ENCODE measurements at places on chromosomes 5 and 9.
A peak's percentile ranks its signal among the peaks of the same experiment; 100 is the strongest.

DNA sequence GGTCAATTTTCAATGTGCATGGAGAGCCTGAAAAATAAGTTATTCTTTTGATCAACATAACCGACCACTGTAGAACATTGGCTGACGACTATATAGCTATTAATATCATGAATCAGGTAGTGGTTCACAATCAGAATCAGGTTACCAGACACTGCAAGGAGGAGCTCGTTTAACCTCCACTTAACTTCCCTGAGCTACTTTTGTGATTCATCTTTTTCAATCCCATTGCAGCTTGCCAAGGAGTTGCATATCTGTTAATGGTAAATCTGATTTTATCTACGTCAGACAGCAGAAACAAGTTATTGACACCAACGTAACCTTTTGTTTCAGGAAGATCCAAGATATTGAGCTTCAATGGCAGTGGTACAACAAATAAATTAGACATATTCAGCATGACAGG is 2263.8 kb upstream of the ACO1 start:
- no peak for DNase-seq

DNA sequence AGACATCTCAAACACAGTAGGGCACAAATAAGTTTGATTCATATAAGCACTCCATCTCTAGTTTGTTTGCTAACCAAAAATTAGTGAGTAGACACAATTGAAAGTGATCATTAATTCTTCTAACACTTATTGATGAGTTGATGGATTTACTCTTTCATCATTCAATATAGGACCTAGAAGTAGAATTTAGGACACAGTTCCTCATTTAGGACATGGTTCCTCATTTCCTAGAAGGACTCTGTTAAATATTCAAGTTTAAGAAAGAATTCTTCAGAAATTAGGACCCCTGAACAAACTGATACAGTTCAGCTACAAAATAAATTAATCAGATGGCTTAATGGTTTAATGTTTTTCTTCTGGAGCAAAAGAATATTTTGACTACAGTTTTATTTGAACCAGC is 143.5 kb upstream of the PRR16 start:
- no peak for DNase-seq

- DNase-seq: no peak
Measured at GRCh38 chr5:73115399-73116051, 4.8 kb upstream of the TMEM171 start.

- no peak for DNase-seq
Measured at GRCh38 chr5:54894957-54895815, 90.2 kb downstream of the ESM1 start.

- peak; percentile 25 for DNase-seq
Measured at GRCh38 chr9:109907400-109907799, 127.4 kb downstream of the PALM2AKAP2 start.

DNA sequence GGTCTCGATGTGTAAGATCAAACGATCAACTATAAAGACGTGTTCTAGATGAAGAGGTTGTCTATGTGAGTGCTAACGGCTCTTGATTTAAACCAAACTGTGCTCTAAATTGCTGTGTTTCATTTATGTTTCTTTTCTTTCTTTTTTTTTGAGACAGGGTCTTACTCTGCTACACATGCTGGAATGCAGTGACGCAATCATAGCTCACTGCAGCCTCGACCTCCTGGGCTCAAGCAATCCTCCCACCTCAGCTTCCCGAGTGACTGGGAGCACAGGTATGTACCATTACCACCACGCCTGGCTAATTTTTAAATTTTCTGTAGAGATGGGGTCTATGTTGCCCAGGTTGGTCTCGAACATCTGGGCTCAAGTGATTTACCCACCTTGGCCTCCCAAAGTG is 24.0 kb upstream of the RNF130 start:
- no peak for DNase-seq

DNA sequence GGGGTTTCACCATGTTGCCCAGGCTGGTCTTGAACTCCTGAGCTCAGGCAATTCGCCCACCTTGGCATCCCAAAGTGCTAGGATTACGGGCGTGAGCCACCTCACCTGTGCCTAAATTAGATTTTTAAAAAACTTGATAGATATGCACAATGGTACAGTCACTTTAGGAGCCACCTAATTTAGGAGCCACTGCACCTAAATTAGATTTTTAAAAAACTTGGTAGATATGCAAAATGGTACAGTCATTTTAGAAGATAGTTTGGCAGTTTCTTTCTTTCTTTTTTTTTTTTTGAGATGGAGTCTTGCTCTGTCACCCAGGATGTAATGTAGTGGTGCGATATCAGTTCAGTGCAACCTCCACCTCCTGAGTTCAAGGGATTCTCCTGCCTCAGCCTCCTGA is 37.8 kb upstream of the PLPP1 start:
- no peak for DNase-seq

DNA sequence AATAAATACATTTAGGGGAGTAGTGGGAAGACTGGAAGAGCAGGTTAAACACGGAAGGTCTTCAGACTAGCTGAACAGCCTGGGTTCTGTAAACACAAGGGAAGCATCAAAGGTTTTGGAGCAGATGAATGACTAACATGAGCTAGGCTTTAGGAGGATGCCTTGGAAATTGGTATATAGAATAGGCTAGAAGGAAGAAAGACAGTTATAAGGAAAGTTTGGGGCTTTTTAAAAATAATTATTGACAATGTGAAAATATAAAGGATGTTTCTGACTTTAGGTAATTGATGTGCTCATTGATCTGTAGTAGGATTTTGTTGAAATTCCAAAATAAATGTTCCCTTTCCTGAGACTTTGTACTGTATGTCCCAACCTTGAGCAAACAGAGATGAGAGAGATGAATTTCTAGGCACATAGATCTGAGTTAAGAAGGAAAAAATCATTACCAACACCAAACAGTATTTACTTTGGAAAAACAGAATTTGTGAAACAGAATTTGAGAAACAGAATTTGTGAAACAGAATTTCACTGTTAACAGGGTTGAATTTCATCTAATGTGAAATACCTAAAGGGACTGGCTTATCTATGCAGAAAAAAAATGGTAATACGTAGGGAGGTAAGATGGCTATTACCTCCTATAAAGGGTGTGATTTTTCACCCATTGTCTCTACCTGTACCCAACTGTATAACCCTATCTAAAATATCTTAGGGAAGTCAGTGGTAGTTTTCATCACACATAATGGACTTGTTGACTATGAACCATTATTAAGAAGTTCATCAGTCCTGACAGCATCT is 28.8 kb downstream of the SKP2 start:
- DNase-seq: no peak

GRCh38 chr9:128555180-128555721 is 2.9 kb downstream of the SPTAN1 start:
- no peak for DNase-seq

- no peak for DNase-seq
Measured at GRCh38 chr5:60929024-60929423, 15.8 kb downstream of the ERCC8 start.

DNA sequence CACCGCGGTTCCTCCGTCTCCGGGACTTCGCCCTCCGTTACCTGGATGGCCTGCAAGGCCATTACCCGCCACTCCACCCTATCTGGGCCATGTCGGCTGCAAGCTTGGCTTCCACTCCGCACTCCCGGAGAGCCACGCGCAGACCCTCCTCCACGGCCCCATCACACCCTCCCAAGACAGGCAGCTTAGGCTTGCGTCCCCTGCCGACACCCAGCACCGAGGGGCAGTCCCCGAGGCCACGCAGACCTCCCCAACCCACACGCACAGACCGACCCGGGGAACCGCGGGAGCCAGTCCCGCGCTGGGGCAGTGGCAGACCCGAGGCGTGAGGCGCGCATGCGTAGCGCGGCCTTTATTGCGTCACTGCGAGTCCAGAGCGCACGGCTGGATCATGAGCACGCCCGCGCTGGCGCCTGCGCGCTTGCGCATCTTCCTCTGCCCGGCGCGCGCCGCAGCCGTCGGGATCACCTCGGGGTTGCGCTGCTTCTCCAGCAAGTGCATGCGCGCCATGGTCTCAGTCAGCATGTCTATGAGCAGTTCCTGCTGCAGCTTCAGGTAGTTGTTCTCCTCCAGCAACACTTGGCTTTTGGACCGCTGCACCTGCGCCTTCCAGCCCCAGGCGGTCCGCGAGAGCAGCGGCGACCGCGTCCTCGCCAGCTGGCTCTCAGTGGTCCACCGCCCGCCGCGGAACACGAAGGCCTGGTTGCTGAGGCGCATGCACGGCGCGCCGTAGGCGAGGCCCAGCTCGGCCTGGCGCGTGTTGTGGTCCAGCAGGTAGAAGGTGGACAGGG is 2.4 kb downstream of the CBY3 start:
- peak; percentile 94 for DNase-seq

GRCh38 chr5:133947431-133947841 is 21.0 kb downstream of the C5orf15 start:
- no peak for DNase-seq

DNA sequence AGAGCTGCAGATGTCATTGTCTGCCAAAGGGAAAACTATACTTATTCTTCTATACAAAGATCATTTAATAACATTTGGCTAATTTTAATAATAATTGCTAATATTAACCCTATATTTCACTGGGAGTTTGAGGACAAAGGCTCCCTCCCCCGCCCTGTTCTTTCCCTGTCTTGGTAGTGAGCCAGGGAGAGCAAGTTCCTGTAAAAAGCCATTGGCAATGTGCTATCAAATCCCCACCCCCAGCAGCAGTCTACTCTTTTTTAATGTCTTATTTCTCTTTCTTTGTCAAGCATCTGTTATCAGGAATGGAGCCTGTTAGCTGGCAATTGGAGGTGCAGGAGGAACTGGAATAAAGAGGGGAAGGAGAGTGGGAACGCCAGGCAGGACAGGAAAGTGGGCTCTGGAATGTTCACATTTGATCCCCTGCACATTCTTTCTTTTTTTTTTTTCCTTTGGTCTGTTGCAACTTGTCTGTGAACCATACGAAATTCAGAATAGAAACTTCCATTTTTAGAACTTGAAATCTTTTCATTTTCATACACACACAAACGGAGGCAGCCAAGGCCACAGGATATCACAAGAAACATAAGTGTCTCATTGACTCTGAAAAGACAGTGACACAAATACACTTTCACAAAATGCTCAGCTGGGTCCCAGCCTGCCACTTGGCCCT is 664.8 kb upstream of the ZNF608 start:
- peak; percentile 75 for DNase-seq

DNA sequence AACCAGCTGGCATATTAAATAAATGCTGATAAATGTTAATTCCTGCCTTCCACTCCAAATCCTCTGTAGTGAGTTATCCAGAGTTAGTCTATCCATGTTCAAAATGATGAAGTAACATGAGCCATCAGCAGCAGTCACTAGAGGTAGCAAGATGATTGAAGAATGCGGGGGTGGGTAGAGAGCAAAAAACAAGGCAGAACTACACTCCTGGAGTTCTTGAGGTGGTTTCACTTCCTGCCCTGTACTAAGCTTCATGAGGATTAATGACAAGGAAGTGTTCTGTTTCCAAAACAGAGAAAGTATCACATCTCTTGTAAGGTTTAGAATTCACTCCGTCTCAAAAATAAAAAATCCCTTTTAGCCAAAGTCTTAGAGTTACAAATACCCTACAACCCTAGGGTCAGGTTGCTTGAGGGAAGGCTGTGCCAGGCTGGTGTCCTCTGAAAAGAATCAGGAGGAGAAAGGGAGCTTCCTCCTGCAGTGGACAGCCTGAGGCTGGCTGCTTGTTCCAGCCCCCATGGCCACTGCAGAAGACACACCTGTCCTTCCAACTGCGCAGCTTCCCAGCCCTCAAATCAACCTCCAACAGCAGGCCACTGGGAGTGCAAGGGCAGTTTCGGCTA is 180.2 kb downstream of the DENND1A start:
- DNase-seq: no peak

- no peak for DNase-seq
Measured at GRCh38 chr5:71600783-71601182, 13.6 kb downstream of the MCCC2 start.

GRCh38 chr5:944992-945685 is 52.5 kb downstream of the TRIP13 start:
- DNase-seq: no peak

GRCh38 chr5:180395540-180396274 is 42.6 kb upstream of the GFPT2 start:
- no peak for DNase-seq

GRCh38 chr5:59187857-59188256 is 605.0 kb downstream of the RAB3C start:
- no peak for DNase-seq

GRCh38 chr9:113648048-113648447 is 184.5 kb downstream of the RGS3 start:
- no peak for DNase-seq

- DNase-seq: no peak
Measured at GRCh38 chr5:136808756-136809155, 443.4 kb upstream of the TRPC7 start.

- no peak for DNase-seq
Measured at GRCh38 chr5:102955488-102955887, 164.4 kb downstream of the GIN1 start.

DNA sequence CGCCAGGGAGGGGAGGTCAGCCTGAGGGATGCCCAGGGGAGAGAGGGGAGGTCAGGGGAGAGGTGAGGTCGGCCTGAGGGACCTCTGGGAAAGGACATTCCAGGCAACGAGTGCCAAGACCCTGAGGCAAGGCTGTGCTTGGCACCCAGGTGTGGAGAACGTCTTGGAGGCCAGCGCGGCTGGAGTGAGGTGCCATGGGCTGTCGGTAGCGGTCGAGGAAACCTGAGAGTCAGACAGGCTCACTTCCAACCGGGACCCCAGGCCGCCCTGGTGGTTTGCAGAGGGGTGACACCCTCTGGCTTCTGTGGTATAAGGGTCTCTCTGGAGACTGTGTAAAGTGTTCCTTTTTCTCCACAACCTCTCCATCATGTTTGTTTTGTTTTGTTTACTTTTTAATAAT is 82.9 kb downstream of the CACNA1B start:
- no peak for DNase-seq

GRCh38 chr5:52870448-52870847 is 82.7 kb downstream of the ITGA1 start:
- no peak for DNase-seq

DNA sequence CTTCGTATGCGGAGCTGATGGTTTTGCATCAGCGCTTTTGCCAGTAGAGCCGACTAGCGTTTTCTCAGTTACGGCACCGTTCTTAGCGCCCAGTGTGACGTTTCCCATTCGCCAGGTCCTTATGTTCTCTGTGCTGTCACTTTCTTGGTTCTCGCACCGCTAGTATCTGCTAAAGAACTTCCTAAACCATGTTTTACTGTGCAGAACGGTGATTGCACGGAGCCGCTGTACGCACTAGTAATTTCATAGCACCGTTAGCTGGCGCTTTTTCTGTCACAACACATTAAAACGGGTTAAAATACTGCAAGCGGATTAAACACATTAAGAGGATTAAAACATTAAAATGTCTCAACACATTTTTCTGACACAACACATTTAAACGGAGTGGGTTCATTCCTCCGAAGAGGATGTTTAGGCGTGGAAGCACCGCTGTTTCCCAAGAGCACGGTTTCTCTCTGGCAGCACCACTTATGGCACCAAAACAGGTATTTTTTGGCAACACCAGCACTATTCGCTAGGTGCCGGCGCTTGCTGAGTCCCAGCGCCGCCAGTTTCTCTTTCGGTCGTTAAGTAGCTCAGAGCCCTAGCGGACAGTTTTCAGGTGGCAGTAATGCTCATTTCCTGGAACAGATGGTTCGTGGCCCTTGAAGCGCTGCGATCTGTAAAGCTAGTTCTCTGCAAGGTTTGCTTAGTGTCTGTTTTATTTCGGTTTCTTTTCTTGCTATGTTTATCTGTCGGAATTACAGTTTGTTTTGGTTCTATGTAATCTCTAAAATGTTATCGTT is 20.3 kb downstream of the ANXA2R start:
- DNase-seq: peak; percentile 93

Data from NCI-H1417 (cell line).